ENCODE measurements at places on chromosomes 2 and 18.

GRCh38 chr2:187851955-187852561, 297.8 kb upstream of the TFPI start:
- DNase-seq: no peak

- no peak for DNase-seq
These were observed 161.8 kb downstream of the DLGAP1 start for GRCh38 chr18:4293337-4293736.

DNA sequence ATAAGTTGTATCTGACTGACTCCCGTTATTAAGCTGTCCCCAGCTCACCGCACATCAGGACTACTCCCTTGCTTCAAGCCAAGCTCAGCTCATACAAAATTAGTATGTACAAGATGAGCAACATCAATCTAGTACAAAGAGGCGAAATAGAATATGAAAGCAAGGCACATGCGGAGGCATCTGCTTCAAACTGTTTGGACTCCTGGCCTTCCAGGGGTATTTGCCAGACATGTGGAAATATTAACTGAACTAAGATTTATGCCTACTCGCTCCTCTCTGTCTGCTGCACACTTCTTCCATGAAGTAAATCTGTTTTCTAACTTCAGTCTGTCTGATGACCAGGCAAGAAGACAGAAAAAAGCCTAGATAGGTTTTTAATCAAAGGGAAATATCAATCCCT, 499.8 kb downstream of the PID1 start:
- no peak for DNase-seq

- no peak for DNase-seq
These were observed 5.1 kb downstream of the HNMT start for GRCh38 chr2:137969418-137969765.

DNA sequence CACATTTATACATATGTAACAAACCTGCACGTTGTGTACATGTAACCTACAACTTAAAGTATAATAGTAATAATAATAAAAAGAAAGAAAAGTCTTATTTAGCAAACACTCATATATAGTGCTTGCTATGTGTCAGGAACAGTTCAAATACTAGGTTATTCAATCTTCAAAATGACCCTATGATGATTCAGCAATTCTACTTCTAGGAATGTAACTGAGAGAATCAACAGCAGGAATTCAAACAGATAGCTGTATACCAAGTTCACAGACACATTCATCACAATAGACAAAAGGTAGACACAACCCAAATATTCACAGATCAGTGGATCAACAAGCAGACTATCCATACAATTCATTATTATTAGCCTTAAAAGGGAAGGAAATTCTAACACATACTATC, 69.5 kb downstream of the MYO5B start:
- no peak for DNase-seq
